NCI-H226 (cell line): ENCODE measurements at places on chromosomes 12 and 14.
A peak's percentile ranks its signal among the peaks of the same experiment; 100 is the strongest.

GRCh38 chr12:130706311-130706710 is 9.8 kb downstream of the RIMBP2 start:
- no peak for DNase-seq

GRCh38 chr12:59499774-59500173 is 96.1 kb upstream of the SLC16A7 start:
- DNase-seq: no peak

GRCh38 chr12:124725597-124726237 is 137.9 kb downstream of the SCARB1 start:
- DNase-seq: no peak

GRCh38 chr14:101230161-101230850 is 326.8 kb upstream of the RTL1 start:
- no peak for DNase-seq

GRCh38 chr14:56805201-56805991 is 4.9 kb downstream of the OTX2 start:
- no peak for DNase-seq

DNA sequence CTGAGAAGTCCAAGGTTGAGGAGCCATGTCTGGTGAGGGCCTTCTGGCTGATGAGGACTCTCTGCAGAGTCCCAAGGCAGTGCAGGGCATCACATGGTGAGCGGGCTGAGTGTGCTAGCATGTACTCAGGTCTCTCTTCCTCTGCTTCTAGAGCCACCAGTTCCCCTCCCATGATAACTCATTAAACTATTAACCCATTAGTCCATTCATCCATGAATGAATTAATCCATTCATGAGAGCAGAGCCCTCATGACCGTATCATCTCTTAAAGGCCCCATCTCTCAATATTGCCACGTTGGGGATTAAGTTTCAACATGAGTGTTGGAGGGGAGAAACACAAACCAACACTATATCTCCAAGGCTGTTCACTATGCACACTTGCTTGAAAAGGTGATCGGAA is 83.7 kb downstream of the TMEM30B start:
- no peak for DNase-seq

DNA sequence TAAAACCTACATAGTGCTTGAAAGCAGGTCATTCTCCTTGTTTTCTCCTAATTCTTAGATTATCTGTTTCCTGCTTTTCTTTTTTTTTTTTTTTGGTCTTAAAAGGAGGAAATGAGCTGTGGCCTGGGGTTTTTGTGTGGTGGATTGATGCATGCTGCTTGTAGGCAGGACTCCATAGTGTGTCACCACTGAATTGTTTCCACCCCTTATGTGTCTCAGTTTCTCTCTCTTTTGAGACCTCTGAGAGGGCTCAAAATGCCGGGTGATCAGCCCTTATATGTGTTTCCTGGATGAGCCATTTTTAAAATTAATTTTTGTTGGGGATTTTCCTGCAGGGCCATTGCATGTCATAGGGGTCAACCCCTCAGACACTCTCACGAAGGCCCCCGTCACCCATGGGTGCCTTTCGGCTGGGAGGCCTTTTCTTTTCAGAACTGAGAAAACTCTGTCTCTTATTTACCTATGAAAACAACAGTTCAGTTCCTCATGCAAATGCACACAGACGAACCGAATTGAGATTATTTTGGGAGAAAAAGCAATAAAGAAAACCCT is 32.0 kb upstream of the LRRK2 start:
- no peak for DNase-seq

DNA sequence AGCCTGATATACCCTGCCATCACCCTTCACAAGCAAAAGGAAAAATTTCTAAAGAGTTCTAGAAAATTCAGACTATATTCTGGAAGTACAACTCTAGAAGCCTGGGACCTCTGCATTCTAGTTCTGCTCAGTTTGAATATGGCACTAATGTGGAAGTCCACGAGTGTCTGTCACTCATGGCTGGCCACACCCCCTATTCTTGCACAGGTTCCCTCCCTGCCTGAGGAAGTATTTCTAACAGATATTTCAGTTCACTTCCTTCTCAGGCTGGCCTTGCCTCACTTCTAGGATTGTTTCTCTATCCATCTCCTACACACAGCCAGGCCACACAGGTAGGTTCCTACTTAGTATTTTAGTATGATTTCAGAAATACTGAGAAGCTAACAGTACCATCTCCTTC is 67.4 kb downstream of the PHLDA1 start:
- no peak for DNase-seq

DNA sequence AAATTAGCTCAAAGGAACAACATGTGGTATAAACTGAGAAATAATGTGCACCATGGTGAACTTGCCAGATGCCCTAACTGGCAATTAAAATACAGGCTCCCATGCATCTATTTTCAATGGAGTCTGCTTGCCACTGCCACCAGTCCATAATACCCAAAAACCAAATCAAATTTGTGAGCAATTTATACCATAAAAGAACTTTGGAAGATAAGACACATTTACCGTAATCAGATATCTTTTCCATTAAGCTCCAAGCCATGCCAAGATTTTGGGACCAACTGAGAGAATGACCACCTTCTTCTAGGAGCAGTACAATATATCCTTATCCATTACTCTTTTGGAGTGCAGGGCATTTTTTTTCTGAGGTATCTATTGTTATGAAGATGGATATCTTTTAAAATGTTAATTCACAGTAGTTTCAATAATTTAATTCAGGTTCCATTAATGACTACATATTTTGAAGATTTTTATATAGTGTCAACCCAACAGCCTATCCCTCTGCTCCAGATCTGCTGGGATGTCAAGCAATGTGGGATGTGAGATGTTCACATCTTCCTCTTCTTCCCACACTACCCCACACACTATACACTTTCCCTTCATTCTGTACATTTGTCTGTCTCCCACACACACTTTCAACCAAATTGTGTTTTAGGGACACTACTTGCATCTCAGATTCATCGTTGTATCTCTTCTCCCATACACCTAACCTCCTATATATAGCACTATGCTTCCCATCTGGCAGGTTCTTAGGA is 53.3 kb downstream of the KIF21A start:
- no peak for DNase-seq

- no peak for DNase-seq
Observed at GRCh38 chr12:32353540-32353939, 45.8 kb upstream of the FGD4 start.

GRCh38 chr14:30251557-30252100 is 307.3 kb upstream of the G2E3 start:
- no peak for DNase-seq

DNA sequence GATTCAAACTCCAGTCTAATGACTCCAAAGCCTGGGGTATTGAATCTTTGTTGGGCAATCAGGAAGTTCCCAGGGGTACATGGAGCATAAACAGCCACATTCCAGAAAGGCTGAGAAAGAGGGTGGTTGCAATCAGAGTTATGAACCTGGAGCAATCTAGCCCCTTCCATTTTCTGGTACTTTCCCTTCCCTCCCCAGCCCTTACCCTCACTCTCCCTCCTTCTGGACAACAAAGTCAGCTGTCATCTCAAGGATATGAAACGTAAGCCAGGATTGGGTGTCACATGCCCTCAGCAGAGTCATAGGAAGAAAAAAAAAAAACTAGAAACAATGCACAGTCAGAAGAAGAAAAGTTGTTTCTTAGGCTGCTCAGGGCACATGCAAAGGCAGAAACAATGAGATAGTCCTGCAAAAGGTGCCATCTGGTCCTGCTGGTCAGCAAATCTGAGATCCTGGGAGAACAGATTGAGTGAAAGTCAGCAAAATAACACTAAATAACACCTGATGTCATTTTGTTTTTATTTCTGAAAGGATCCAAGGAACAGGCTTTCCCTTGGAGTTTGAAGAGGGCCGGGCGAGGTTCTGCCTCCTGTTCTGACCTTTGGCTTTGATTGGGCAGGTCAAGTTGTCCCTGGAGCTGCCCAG is 27.1 kb downstream of the TMEM229B start:
- DNase-seq: peak; percentile 61

- DNase-seq: peak; percentile 93
Observed at GRCh38 chr12:89756585-89757398, 48.2 kb upstream of the ATP2B1 start.

GRCh38 chr14:64654246-64654900 is 49.9 kb upstream of the PLEKHG3 start:
- DNase-seq: peak; percentile 69

DNA sequence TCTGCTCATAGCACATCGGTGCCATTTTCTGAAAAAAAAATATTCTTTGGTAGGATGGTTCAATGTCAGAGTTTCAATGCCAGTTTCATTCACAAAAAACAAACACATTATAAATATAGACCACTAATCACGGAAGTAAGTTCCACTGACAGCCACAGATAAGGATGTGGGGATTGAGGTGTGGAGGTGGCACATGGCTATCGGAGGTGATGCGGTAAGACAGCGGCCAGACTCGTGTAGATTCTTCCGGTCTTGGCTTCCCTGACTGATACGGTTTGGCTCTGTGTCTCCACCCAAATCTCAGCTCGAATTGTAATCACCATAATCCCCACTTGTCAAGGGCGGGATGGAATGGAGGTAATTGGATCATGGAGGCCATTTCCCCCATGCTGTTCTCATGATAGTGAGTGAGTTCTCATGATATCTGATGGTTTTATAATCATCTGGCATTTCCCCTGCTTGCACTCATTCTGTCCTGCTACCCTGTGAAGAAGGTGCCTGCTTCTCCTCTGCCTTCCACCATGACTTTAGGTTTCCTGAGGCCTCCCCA is 693.4 kb downstream of the VRK1 start:
- no peak for DNase-seq

- no peak for DNase-seq
Observed at GRCh38 chr12:70553391-70553859, 83.8 kb downstream of the PTPRB start.

GRCh38 chr12:15052691-15053090 is 79.8 kb downstream of the PDE6H start:
- no peak for DNase-seq

DNA sequence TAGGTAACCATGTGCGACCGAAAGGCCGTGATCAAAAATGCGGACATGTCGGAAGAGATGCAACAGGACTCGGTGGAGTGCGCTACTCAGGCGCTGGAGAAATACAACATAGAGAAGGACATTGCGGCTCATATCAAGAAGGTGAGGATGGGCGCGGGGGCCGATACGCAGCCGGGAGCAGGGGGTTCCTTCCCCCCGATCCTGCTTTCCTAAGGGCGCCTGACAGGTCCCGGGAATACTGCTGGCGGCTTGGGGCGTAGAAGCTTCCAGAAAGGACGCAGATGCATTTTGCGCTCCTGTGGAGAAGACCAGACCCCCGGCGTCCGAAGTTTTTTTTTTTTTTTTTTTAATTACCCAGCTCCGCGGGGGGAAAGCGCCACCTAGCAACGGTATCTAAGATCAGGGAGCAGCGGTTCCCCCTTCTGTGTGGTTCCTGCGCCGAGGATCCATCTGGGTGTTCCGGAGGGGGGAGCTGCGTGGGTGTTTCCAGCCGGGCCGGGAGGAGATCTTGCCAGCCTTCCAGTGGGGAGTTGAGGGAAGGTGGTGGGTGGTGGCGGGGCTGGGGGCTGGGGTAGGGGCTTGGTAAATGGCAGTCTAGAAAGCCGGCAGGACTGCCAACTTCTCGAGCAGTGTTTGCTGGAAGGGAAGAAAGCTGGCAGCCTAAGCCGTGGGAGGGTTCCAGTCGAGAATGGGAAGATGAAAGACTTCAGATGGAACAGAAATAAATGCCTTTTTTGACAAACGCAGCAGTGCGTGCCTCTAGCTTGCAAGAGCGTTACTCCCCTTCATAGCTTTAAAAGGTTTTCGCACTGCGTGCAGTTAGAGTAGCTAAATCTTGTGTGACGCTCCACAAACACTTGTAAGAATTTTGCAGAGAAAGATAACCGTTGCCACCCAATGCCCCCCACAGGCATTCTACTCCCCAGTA is 764 bp downstream of the DYNLL1 start:
- peak; percentile 43 for DNase-seq

GRCh38 chr12:108752387-108752786 is 21.1 kb upstream of the CORO1C start:
- DNase-seq: no peak

GRCh38 chr12:3329361-3329760 is 161.6 kb upstream of the PRMT8 start:
- DNase-seq: no peak

DNA sequence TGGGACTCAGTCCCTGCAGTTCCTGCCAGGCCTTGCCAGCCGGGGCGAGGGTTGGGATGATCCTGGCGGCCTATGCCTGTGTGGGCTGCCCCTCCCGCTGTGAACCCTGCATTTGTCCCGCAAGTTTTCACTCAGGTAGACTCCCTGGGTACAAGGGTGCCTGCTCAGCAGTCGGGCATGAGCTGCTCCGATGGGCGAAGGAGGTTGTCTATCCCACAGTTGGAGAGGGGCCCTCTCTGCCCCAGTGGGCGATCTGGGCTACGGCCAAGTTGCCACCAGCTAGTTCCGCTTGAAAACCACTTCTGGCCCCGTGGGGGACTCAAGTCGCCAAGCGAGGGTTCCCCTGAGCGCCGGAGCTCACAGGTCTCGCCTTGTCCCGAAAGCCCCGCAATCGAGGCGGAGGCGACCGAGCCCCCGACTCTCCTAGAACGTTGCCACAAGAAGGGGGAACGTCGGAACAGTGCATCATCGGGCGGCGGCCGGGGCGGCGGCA is 365 bp upstream of the TPI1 start:
- DNase-seq: no peak

DNA sequence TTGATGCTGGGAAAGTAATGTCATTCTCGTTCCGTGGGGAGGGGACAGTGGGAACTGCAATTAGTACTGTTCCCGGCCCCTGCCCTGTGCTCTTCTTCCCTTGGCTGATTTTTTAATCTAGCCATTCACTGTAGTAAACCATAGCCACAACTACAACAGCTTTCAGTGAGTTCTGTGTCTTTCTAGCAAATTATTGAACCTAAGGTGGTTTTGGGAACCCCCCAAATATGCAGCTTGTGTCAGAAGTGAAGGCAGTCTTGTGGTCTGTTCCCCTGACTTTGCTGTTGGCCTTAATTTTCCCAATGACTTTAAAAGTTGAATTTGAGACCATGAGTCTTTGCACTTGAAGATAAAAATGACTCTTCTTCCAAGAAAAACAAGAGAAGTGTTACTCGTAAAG is 114.3 kb upstream of the ETV6 start:
- no peak for DNase-seq

- DNase-seq: peak; percentile 89
Observed at GRCh38 chr12:6607751-6608591, 792 bp upstream of the CHD4 start.

GRCh38 chr14:54377501-54377900 is 19.3 kb upstream of the CDKN3 start:
- no peak for DNase-seq
